T-helper 17 cell (primary cell): ENCODE measurements at places on chromosomes 5 and 9.

GRCh38 chr9:79325501-79325900, 246.3 kb upstream of the TLE4 start:
- no peak for DNase-seq

DNA sequence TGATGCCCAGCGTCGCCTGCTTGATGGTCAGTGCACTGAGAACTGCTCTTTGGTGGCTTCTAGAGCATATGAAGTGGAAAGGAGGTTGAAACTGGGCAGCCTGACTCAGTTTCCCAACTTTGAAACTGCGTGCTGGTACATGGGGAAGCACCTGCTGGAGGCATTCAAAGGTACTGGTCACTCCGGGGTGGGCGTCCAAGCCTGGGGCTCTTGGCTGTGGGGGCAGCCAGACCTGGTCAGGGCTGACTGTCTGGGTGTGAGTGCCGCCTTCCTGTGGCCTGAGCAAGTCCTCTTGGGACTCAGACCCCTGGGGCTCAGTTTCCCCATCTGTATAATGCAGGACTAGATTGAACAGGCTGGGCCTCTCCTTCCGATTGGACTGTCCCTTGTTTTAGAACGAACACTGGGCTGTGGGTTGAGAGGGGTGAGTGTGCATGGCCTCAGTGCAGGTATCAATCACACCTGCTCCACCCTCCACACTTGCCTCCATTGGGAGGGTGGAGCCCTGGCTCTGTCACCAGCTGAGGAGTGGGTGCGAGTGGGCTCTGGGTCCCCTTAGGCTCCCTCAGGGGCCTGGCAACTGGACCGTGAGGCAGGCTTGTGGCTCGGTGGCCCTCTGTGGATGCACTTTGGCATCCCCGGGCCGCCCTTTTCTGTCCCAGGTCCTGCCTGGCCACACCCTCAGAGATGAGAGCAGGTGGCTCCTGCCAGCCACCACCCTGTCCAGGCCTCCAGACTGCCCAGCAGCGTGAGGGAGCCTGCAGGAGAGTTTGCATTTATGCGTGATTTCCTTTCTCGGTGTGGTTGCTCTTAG, 80.2 kb downstream of the PHF2 start:
- no peak for DNase-seq

- DNase-seq = no peak
Measured at GRCh38 chr9:86868616-86869015, 78.7 kb downstream of the GAS1 start.

DNA sequence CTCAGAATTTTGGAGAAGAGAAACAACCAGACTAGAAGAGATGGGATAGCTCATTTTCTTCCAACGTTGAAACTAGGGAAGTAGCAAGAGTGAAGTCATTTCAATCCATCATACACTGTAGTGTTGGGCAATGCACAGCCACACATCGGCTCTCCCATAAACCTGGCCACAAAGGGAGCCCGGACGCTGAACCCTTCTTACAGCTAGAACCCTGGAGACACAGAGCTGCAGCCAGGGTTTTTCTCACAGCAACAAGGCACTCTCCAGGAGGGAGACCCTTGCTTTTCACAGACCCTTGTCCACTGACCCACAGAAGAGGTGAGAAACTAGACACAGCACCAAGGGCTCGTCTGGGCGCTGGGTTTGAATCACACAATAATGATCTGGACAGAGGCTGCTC, 101.4 kb upstream of the FSTL4 start:
- no peak for DNase-seq

DNA sequence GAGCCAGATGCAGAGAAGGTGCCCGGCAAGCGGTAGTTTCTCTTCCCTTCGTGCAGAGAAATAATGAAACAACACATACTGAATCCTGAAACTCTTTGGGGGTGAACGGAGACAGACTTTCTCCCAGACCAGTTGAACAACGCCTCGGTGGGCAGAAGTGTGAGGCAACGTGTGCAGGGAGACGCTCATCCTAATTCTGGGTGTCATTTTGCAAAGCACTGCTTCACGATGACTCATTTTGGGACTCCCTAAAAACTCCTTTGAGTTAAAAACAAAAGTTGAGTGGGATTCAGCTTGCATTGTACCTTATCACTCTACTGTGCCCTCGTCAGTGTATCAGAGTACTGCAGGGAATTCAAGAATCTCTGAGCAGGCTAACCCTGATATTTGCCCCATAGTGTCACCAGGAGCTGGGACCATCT, 3.5 kb upstream of the NEK6 start:
- no peak for DNase-seq
